ENCODE measurements at places on chromosomes 6 and 20.
A peak's percentile ranks its signal among the peaks of the same experiment; 100 is the strongest.

- DNase-seq = no peak
These were observed 25.4 kb upstream of the MAS1 start for GRCh38 chr6:159865226-159865920.

- no peak for DNase-seq
These were observed 655.4 kb upstream of the EPHA7 start for GRCh38 chr6:94074764-94075163.

DNA sequence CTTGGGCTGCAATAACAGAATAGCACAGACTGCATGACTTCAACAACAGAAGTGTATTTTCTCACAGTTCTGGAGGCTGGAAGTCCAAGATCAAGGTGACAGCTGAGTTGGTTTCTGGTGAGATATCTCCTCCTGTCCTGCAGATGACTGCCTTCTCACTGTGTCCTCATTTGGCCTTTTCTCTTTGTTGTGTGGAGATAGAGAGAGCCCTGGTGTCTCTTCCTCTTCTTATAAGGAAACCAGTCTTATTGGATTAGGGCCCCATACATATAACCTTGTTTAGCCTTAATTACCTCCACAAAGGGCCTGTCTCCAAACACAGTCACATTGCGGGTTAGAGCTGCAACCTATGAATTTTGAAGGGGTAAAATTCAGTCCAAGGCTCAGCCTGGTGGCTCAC lies 57.0 kb upstream of the BMP6 start:
- no peak for DNase-seq

GRCh38 chr6:132669690-132670291 lies 10.8 kb upstream of the TAAR1 start:
- no peak for DNase-seq

- DNase-seq = no peak
These were observed 136.8 kb upstream of the RNF24 start for GRCh38 chr20:4151991-4152695.

DNA sequence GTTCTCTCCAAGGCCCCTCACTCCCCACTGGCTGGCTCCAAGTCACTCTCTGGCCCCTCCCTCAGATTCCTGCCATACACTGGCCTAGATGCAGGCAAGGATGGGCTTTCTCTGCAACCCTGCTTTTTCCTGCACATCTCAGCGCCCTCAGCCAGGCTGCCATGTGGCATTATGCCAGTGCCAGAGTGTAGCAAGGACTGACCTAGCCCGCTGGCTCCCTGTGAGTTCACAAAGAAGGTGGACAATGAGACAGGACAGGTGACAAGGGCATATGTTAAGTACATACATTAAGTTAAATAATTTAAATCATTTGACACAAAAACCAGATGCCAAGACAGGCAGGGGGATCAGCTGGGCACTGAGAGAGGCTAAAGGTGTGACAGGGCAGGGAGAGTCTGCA lies 394.6 kb downstream of the ZFAND3 start:
- no peak for DNase-seq

DNA sequence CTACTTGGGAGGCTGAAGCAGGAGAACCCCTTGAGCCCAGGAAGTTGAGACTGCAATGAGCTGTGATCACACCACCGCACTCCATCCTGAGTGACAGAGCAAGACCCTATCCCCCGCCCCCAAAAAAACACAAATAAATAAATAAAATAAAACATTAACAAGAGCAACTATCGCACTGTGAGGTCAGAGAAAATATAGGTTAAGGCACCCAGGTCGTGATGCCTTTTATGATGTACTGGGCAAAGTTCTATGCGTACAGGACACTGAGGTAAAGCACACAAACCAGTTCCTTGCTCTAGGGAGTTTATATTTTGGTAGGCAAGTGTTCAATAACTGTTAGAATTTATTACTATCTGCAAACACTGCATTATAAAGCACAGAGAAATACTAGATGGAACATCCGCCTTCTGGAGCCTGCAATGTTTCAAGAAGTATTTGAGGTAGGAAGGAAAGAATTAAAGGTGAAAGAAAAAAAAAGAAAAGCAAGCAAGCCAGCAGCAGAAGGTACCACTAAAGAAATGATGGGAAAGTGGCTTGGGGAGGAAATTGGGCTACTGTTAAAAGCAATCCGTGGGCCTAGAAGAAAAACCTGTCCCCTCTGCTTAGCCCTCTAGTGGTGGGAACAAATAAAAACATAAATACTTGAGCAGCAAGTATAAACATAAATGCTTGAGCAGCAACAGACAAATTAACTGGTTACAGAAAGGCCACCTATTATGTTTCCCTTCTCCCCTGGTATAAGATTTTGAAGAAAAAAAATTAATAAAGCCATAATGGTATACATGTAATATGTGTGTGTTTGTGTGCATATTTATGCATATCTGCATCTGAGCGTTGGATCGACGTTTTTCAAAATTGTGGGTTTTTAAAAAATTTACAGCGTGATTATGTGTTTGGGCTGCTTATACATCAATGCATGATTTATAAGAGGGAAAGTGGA lies 128.0 kb downstream of the PHACTR1 start:
- DNase-seq = no peak

GRCh38 chr6:68025764-68026163 lies 609.3 kb upstream of the ADGRB3 start:
- DNase-seq = no peak

GRCh38 chr20:32564921-32565734 lies 20.0 kb downstream of the NOL4L start:
- DNase-seq = no peak

- DNase-seq = no peak
These were observed 606.5 kb downstream of the HACE1 start for GRCh38 chr6:104253236-104253635.

GRCh38 chr6:33665957-33666356 lies 44.8 kb downstream of the ITPR3 start:
- no peak for DNase-seq

DNA sequence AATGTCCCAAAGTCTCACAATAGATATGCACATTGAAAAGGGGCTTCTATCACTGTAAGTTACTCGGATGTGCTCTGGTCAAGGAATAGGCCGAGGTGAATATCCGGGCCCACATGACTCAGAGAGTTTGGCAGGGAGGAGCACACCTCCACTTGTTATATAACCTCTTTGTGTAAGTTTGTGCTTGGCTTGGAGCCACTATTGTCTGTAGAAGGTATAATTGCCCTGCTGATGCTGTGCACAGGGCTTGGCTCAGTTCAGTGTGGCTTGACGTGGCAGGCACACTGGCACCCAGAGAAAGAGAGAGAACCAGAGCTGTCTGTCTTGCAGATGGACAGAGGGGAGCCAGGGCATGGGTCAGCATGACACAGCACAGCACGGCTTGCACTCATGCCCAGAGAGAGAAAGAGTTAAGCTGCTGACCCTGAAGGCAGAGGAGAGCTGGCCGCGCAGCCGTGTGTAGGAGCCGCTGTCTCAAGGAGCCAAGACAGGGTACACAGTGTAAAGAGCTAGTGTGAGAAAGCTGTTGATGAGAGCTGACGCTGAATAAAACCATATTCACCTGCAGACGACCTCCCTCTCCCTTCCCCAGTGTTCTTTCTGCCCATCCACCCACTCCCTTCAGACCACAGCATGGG lies 482.5 kb downstream of the C6orf118 start:
- DNase-seq = no peak

GRCh38 chr6:133070410-133071043 lies 170.6 kb upstream of the EYA4 start:
- no peak for DNase-seq

GRCh38 chr6:116508527-116508926 lies 2.9 kb upstream of the CALHM5 start:
- DNase-seq = no peak

- no peak for DNase-seq
These were observed 4.9 kb upstream of the GRM4 start for GRCh38 chr6:34150766-34151165.

GRCh38 chr6:8172530-8172929 lies 70.2 kb upstream of the EEF1E1 start:
- no peak for DNase-seq

DNA sequence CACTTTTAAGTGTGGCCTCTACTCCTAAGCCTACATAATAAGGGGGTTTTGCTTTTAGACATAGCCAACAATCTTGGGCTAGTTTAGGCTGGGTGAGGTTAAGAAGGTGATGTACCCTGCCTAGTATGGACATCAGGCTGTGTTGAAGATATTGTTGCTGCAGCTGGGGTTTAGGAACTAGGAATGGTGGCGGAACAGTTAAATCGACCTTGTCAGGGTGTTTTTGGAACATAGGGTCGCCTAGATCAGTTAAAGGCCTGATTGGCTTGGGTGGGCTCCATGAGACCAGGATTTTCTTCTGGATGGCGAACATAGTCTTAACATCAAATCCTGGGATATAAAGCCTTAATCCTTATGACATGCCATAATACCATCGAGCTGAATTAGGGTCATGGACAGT lies 156.1 kb downstream of the TRIM27 start:
- no peak for DNase-seq

GRCh38 chr20:59579404-59580145 lies 24.8 kb upstream of the PHACTR3 start:
- DNase-seq = no peak

- DNase-seq = peak; percentile 19
These were observed 10.1 kb upstream of the NHSL1 start for GRCh38 chr6:138509371-138509770.

DNA sequence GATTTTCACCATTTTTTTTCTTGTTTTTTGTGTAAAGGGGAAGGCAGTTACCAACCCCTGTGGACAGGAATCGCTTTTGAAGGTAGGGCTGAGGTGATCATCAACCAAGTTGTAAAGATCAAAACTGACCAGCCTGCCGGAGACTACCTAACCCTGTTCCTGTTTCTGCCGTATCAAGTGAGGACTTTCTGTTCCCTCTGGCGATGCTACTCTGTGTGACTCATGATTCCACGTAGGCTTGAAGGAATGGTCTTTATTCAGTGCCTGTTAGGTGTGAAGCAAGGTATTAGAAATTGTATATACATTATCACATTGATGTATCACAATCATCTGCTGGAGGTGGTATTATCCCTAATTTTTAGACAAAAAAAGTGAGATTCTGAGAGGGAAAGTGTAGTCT lies 161.3 kb downstream of the SOX4 start:
- no peak for DNase-seq

DNA sequence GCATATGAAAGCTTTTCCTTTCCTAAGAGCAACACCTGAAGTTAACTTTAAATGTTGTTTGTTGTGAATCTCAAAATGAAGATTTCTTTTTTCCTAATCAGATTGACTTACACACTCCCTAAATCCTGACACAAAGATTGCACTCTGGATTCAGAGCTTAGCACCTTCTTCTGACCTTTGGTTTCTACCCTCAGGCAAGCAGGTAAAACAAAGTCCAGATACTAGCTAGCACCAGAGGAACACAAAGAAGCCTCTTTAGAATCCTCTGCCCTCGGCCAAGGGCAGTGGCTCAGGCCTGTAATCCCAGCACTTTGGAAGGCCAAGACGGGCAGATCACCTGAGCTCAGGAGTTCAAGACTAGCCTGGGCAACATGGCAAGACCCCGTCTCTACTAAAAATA lies 14.5 kb downstream of the SERAC1 start:
- DNase-seq = no peak

DNA sequence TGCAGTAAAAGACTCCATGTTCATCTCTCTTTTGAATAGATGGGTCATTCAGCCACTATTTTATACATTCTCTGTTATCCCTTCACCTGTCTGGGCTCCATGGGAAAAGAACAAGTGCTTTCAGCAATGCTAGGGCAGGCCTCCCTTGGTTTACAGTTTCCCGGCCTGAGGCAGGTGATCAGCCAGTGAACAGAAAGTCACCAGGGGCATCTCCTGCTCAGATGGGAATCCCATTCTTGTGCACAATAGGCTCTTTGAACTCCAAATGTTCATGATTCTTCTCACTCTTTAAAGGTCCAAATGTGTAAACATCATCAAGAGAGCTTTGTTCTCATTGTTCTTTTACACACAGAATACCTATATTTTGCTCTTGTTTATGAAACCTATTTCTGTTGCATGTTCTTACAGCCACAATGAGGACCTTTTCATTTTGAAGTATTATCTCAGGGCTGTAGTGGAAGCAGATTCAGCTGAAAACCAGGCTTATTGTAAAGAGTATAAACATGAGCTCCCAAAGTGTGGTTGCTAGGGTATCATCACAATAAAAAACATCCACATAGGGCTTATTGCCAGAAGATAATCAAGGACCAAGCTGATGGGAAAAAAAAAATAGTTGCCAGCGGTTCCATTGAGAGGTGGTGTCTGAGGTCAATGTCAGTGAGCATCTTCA lies 267.1 kb upstream of the SGK1 start:
- no peak for DNase-seq

DNA sequence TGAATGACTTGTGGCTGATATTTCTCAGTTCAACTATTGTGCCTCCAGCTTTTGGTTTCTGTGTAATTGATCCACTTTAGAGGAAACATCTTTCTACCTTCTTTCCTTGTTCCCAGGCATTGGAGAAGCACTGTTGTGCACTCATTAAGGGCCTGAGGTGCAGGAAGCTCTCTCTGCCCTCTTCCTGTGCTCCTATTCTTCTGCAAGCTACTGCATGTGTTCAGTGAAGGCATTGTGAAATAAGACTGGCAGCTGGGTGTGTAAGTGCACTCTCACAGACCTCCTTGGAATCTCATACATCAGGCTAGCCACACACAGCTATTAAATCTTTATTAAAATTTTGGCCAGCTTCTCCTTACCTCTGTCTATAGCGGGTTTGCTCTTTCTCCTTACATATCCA lies 177.8 kb downstream of the OGFRL1 start:
- DNase-seq = no peak

- no peak for DNase-seq
These were observed 14.7 kb upstream of the TNFAIP3 start for GRCh38 chr6:137852346-137852745.

DNA sequence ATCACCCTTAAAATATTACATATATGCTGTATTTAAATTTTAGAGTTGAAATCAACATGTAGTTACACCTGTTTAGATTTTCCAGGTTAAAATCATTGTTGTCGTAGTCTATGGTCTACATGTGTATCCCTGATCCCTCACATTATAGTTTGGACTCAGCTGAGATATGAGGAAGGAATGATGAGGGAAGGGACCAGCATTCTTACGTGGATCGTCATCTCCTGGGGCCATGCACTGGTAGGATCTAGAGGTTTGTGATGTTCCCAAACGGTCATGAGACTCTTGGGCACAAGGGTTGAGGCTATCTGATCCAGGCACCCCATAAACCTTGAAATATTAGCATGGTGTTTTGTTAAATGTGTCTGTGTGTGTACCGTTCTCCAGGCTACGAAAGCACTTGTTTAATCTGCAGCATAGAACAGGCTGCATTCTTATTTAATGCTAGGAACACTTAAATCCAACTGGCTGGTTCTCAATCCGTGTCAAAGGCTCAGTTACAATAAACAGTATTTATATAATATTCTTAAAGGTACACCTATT lies 55.4 kb downstream of the IPCEF1 start:
- no peak for DNase-seq

GRCh38 chr6:145161501-145161900 lies 573.8 kb downstream of the EPM2A start:
- no peak for DNase-seq

- no peak for DNase-seq
These were observed 106.6 kb downstream of the TRIM27 start for GRCh38 chr6:28816909-28817807.

- DNase-seq = no peak
These were observed 49.7 kb downstream of the TP53INP2 start for GRCh38 chr20:34753706-34754461.

- no peak for DNase-seq
These were observed 334.2 kb downstream of the CD83 start for GRCh38 chr6:14451594-14452374.
